Dermis lymphatic vessel endothelial cell (primary cell): ENCODE measurements at places on chromosomes 7 and 10. TPM values are rescaled to one million over a fixed set of nuclear protein-coding genes. Genes with fewer than 3 reads are reported as not detected.

The ABCB4 gene
- total RNA-seq = under 0.01 TPM in 1 of 2 replicates, not detected in the other

The CYP3A5 gene
- 0.34 TPM in 1 of 2 replicates, not detected in the other for total RNA-seq

The BMS1 gene
- 17.8 and 25.1 TPM in 2 replicates for total RNA-seq

The C7orf57 gene
- total RNA-seq = not detected in 2 replicates

The AOAH gene
- 0.22 and 0.52 TPM in 2 replicates for total RNA-seq

The ACTL6B gene
- not detected in 2 replicates for total RNA-seq
